ENCODE measurements at places on chromosomes 2 and 18.

- no peak for DNase-seq
Measured at GRCh38 chr2:238821944-238822670, 25.8 kb upstream of the TWIST2 start.

- DNase-seq = no peak
Measured at GRCh38 chr2:144350151-144350802, 169.6 kb downstream of the ZEB2 start.

- DNase-seq = no peak
Measured at GRCh38 chr2:16363581-16363980, 302.1 kb downstream of the CYRIA start.

DNA sequence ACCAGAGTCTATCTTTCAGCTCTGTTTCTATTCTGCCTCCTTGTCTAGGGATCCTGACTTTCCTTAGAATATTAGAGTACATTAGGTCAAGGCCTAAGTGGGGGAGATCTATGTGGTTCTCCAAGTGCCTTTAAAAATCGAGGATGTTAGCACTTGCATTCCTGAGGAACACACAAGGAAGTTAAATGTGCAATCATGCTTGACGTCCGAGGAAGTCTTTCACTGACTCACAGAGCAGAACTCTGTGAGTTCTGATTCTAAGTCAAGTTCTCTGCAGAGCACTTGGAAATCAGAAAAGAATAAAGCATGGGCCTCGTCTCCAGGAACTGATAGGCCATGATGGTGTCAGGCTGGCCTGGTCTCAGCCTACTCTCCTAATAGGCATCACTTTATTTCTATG lies 17.2 kb downstream of the FHOD3 start:
- no peak for DNase-seq

GRCh38 chr2:123656590-123656989 lies 368.5 kb upstream of the CNTNAP5 start:
- DNase-seq = no peak

Measured in activated effector memory CD4-positive, alpha-beta T cell treated with anti-CD3 and anti-CD28 coated beads, Interleukin-2, amount 50 U/mL, for 16 hours (primary cell).